Activated T-helper 17 cell treated with anti-CD3 and anti-CD28 coated beads, Interleukin-2, amount 50 U/mL, for 72 hours (primary cell): ENCODE measurements at places on chromosomes 5 and 9. TPM values are rescaled to one million over a fixed set of nuclear protein-coding genes. Genes with fewer than 3 reads are reported as not detected.

GRCh38 chr9:133633681-133634080 lies 2.5 kb upstream of the DBH start:
- no peak for ATAC-seq

DNA sequence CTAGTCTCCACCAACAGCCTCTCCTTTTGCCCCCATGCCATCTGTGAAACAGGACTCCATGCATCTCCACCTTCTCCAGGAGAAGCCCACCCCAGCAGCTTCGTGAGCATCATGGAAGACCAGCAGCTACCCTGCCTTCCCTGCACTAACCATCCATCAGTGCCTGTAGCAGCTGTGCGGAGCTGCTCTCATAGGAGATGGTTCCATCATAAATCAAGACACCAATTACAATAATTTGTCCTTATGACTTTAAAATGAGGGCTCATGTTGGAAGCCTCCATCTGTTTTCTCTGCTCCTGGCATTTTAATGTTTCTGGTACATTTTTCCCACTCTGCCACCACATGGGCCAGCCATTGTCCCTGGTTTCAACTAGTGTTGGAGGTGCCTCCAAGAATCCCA lies 69.9 kb downstream of the FGF1 start:
- ATAC-seq = no peak

- ATAC-seq = no peak
Observed at GRCh38 chr5:115325296-115325959, 29.0 kb upstream of the CCDC112 start.

DNA sequence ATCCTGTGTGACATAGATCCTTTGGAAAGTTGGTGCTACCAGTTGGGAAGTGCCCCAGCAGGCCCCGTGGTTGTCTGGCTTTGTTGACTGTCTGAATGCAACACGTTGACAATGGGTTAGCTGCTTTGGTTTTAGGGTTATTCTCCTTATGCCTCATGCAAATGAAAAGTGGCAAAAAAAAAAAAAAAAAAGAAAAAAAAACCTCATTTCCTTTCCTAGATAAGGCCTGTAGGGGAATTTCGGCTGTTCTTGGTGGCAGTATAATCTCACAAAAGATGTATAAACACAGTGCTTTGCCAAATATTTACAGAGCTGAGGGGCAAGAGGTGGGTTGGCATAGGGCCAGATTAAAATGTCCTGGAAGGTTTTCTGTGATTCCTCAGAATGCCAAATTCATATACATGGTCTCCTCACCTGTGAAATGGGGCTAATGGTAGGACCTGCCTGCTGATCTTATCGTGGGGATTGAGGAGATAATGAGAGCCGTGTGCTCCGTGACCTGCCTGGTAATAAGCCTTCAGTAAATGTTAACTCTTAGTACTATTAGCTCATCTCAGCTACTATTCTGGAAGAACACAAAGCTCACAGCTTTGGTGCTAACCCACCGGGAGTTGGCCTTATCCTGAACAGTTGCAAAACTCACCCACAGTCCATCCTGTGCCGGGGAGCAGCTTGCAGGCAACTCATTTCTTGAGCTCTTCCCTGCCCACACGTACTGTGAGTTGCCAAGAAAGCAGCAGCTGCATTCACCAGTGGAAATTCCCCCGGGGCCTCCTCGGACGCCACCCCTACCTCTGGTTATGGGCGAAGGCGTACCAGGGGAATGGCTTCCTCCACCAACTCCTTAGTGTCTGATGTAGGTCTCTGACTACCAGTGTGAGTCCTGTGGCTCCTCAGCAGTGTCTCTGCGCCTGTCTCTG lies 220.3 kb downstream of the NR3C1 start:
- ATAC-seq = peak; percentile 83

GRCh38 chr9:5557606-5558587 lies 47.6 kb downstream of the PDCD1LG2 start:
- ATAC-seq = peak; percentile 75

GRCh38 chr9:12740845-12741244 lies 34.0 kb upstream of the LURAP1L start:
- ATAC-seq = no peak

DNA sequence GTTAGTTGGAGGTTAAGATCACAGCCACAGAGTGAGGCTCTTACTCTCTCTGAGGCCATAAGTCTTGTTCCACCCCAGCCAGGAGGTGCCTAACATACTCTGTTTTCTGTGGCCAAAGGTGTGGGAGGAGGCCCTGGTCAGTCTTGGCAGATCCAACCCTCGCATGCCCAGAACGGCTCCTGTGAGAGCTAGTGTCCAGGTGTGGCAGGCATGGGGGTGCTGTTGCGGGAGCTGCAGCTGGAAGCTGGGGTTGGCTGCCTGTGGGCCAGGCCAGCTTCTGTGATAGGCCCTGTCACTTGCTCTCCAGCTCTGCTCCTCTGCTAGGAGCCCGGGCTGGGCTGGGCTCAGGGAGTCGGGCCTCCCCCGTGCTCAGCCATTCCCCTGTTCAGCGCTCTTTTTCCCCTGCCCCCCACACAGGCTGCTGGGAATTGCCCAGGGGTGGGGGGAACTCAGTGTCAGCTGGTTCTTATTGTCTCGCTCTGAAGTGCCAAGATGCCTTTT lies 31.6 kb downstream of the IER5L start:
- ATAC-seq = no peak

- ATAC-seq = no peak
Observed at GRCh38 chr9:38443181-38443580, 18.9 kb upstream of the IGFBPL1 start.

DNA sequence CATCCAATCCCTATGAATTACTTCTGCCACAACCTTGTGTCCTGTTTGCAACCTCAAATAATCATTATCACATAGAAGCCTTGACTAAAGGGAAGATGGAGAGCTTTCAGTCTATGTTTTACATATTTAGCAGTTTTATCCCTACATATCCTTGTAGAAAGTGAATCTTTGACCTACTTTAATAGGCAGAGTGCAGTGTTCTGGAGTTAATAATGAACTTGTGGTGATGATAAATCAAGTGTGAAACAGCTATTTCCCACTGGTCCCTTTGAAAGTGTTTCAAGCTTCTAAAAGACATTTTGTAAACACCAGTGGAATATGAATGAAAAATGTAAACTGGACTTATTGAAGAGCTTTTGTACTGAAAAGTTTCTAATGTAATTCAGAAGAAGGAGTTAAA lies 406.7 kb downstream of the GABRG2 start:
- ATAC-seq = no peak

DNA sequence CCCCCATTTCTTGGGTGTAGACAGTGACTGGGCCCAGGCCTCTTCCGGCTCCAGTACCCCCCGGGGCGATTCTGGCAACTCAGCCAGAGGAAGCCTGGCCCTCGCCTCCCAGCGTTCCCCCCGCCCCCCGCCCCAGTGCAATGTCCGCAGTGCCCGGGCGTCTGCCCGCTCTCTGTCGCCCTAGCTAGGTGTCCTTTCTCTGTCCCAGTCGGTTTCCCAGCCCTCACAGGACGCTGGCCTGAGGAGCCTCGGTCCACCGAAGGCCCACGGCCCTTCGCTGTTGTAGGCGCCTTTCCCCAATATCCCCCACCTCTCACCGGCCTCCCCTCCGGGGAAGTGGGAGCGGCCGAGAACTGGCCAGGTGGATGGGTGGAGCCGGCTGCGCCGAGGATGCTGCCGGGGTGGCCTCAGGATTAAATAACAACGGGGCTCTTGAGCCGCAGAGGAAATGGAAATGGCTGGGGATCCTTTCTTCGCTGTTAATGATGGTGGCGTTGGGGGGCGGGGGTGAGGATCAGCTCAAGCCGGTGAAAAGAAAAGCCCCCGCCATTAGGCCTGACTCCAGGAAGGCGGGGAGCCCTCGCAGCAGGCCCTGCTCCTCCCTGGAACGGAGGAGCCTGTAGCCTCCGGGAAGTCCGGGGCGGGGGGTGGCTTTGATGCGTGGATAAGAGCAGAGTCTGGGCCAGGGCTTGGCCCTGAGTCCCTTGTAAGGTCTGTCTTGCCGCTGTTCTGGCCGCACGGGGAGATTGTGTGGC lies 1.1 kb upstream of the SPRY4 start:
- ATAC-seq = no peak

- ATAC-seq = peak; percentile 90
Observed at GRCh38 chr5:1792842-1793266, 6.8 kb downstream of the MRPL36 start.

- ATAC-seq = no peak
Observed at GRCh38 chr5:171629221-171629620, 156.4 kb upstream of the SMIM23 start.

DNA sequence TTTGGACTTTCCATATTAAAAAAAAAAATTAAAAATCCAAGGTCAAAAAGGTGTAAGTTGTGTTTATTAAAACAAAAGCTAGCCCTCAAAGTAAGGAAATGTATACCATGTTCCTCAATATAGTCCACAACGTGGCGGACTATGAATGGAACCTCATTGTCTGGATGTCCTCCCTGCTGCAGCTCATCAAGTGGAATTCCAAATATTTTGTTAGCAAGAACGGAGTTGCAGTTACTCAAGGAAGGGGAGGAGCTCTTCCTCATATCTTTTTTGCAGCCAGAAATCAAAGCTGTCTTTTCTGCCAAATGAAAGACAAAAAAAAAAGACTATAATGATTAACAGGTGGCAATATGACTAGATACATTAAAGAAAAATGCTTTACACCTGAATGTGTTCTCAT lies 14.0 kb downstream of the FAM13B start:
- ATAC-seq = no peak

DNA sequence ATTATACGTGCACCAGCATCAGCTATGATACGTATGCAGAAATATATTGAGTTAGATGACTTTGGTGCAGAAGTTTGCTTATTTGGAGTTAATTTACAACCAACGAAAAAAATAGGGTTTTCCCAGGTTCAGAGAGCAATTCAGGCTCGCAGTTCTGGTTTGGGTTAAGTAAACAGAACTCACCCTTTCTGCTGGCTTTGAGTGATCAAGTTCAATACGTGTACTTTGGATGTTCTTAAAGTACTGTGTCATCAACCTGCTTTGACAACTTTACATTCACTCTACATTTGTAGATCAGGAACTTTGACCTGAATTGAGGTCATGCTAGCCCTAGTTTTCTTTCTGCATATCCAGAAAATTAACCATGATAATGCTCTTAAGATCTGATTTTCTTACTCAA lies 40.7 kb downstream of the ACOT12 start:
- ATAC-seq = no peak

- ATAC-seq = no peak
Observed at GRCh38 chr5:101590384-101590783, 687.3 kb upstream of the ST8SIA4 start.

DNA sequence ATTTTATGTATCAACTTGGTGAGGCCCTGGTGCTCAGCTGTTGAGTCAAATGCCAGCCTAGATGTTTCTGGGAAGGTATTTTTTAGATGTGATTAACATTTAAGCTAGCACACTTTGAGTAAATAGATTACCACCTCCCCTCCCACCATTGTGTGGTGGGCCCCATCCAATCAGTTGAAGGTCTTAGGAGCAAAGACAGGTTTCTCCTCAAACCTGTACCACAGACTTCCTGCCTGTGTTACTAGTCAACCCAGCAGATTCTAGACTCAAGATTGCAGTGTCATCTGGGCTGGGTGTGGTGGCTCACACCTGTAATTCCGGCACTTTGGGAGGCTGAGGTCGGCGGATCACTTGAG lies 33.8 kb downstream of the MRPL36 start:
- ATAC-seq = no peak

DNA sequence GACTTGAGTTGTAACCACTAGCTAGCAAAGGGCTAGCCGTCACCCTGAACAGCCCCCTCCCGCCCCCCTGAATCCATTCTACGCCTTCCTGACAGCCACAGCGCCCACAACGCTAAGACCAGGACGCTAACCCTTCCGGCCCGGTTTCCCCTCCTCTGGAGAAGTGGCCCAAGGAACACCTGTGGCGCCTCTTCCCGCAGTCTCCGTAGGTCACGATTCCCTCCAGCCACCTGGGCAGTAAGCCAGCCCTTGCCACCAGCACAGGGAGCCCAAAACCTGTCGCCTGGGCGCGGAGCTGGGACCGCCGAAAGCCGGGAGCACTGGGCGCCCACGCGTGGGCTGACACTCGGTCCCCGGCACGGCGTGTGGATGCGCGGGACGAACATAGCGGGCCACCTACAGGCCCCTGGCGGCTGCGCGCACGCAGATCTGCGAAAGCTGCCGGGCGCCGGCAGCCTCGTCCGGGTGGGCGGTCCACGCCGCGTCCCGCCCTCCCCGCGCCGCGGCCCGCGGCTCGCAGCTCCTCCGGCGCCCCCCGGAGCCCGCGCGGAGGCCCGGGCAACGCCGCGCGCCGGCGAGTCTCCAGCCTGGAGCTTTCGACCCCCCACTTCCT lies 596 bp downstream of the IRF1 start:
- peak; percentile 2 for ATAC-seq

DNA sequence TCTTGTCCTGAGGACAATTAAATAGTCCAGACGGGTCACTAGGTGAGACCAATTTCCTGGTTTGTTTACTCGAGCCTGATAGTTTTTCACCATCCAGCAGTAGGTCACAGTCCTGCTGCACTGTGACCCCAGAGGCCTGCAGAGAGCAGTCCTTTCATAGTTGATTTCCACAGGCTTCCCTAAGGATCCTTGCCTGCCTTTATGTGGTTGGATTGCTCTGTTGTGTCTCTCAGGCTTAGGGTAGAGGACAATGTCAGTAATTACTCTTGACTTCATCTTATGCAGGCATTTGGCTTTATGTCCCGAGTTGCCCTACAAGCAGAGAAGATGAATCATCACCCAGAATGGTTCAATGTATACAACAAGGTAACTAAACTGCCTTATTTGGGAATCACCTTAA lies 9.0 kb upstream of the CATSPER3 start:
- ATAC-seq = no peak

- ATAC-seq = no peak
Observed at GRCh38 chr5:112574536-112574935, 155.5 kb upstream of the EPB41L4A start.

GRCh38 chr9:137456061-137456863 lies 2.9 kb downstream of the NSMF start:
- no peak for ATAC-seq

DNA sequence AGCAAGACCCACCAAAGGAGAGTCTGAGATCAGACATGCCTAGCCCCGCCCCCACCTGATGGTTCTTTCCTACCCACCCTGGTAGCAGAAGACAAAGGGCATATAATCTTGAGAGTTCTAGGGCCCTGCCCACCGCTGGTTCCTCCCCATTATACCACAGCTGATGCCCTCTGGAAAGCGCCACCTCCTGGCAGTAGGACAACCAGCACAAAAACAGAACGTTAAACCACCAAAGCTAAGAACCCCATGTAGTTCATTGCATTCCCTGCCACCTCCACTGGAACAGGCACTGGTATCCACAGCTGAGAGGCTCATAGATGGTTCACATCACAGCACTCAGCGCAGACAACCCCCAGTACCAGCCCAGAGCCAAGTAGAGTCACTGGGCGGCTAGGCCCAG lies 81.2 kb upstream of the TRPC7 start:
- ATAC-seq = no peak

GRCh38 chr9:135957431-135957830 lies 3.7 kb downstream of the UBAC1 start:
- ATAC-seq = no peak

- ATAC-seq = no peak
Observed at GRCh38 chr9:109328978-109329637, 8.2 kb upstream of the EPB41L4B start.

The AGPAT2 gene
- 15.6 TPM for total RNA-seq

The ALAD gene
- total RNA-seq = 30.5 TPM

The SNAPC4 gene
- 16.3 TPM for total RNA-seq

The TMEM171 gene
- total RNA-seq = not detected

The FST gene
- not detected for total RNA-seq

The HACD4 gene
- 4.1 TPM for total RNA-seq

The AJM1 gene
- total RNA-seq = 12.9 TPM

The ADAMTS12 gene
- not detected for total RNA-seq

The TMEM215 gene
- not detected for total RNA-seq

The IFNA2 gene
- total RNA-seq = not detected

The TAF1L gene
- not detected for total RNA-seq

The GLRA1 gene
- not detected for total RNA-seq

The SPAG8 gene
- total RNA-seq = 0.58 TPM

The CDC20B gene
- not detected for total RNA-seq

The PCDHGA7 gene
- total RNA-seq = not detected
